Retina (tissue), 1 donor: ENCODE measurements at places on chromosomes 13 and 19.

- DNase-seq = no peak
Measured at GRCh38 chr13:112083971-112084370, 17.0 kb downstream of the SOX1 start.

DNA sequence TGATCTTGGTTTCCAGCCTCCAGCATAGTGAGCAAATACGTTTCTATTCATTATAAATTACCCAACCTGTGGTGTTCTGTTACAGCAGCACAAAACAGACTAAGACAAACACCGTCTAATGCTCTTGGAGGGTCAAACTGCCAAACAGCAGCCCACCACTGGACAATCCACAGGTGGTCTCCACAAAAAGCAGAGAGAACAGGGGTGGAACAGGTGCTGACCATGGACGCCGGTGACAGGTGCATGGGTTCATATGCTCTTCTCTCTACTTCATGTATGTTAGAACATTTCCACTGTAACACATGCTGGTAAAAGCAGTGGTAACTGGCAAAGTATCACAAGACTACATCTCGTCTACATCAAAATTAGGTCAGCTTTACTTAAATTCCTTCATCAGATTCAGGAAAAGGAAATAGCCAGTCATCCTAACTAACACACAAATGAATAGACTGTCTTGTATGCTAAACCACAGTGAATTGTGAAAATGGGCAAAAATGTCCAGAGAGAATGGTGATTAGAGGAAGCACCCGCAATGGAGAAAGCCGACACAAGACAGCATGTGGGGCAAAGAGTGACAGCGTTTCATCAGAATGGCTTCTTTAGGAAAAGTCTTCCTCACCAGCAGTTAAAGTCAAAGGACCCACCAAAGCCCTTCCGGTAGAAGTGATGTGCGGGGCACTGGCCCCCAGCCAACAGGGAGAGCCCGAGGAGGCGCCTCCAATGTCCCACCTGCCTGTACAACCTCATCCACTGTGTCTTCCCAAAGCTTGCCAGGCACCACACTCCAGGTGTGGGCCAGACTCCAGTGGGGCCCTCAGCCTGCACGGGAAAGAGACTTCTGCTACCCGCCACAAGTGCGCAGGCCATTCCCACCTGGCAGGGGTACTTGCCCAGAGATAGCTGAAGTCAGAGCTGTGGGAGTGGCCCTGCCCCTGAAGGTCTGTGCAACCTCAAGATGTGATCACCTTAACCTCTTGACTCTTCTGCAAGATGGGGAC lies 6.5 kb downstream of the CARS2 start:
- DNase-seq = no peak

- no peak for DNase-seq
Measured at GRCh38 chr13:104597546-104598180, 1531.4 kb upstream of the SLC10A2 start.

- no peak for DNase-seq
Measured at GRCh38 chr19:45650722-45651121, 11.5 kb upstream of the EML2 start.

- DNase-seq = no peak
Measured at GRCh38 chr19:19406878-19407632, 1.6 kb downstream of the GATAD2A start.

- DNase-seq = no peak
Measured at GRCh38 chr19:8877854-8878705, 45.9 kb downstream of the MBD3L1 start.

GRCh38 chr19:52492201-52492993 lies 35.1 kb upstream of the ZNF808 start:
- DNase-seq = peak; percentile 3

GRCh38 chr19:14400951-14401431 lies 18.1 kb downstream of the DDX39A start:
- DNase-seq = no peak

DNA sequence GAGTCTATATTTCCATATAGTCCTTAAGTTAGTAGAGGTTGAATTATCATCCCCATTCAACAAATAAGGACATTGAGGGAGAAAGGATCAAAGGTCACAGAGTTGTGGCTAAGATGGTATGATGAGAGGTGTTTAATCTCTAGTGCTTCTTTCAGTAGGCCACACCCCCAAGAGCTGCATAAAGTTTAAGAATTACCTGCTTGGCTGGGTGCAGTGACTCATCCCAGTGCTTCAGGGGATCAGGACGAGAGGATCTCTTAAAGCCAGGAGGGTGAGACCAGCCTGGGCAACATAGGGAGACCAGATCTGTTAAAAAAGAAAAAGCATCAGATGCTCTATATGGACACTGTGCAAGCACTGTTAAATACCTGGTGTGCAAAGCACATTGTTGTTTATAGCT lies 560.0 kb upstream of the KLHL1 start:
- DNase-seq = no peak

DNA sequence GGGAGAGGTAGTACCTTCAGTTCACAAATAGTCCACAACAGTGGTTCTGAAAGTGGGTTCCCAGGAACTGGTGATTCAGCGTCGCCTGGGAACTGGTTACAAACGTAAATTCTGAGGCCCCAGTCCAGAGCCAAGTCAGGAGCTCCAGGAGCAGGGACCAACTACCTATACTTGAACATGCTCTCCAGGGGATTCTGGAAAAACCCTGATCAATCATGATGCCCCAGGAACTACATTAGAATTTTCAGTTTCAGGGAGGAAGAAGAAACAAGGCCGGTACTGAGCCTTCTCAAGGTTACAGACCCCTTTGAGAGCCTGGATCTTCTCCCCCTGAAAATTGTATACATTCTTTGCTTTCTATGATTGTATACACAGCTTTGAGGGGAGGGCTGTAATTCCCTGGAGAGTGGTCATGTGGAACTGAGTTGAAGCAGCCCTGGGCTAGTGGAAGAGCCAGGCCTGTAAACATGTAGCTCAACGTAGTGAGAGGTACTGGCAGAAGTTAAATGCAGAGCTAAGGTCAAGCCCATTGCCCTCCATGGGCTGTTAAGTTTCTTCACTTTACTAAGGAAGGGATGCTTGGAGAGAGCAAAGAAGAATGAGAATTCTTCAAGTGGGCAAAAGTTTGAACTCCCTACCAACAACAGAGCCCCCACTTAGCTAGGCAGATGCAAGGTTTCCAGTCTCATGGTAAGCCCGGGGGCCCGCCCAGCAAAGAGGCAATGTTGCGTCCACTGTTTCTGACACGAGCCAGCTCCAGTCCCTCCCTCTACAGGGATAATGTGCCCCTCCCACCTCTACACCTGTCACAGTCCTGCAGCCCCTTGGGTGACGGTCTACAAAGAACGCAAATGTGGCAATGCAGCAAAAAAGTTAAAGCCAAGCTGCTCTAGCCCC lies 17.0 kb downstream of the DOCK9 start:
- DNase-seq = no peak

GRCh38 chr19:3097442-3097871 lies 3.3 kb downstream of the GNA11 start:
- DNase-seq = no peak

GRCh38 chr19:6663236-6664201 lies 6.4 kb downstream of the TNFSF14 start:
- DNase-seq = no peak

GRCh38 chr13:106241974-106242953 lies 293.2 kb downstream of the EFNB2 start:
- DNase-seq = no peak
